ENCODE measurements at places on chromosomes 13 and 19. TPM values are rescaled to one million over a fixed set of nuclear protein-coding genes. Genes with fewer than 3 reads are reported as not detected.

The ZNF808 gene
- total RNA-seq: 9.4 TPM

DNA sequence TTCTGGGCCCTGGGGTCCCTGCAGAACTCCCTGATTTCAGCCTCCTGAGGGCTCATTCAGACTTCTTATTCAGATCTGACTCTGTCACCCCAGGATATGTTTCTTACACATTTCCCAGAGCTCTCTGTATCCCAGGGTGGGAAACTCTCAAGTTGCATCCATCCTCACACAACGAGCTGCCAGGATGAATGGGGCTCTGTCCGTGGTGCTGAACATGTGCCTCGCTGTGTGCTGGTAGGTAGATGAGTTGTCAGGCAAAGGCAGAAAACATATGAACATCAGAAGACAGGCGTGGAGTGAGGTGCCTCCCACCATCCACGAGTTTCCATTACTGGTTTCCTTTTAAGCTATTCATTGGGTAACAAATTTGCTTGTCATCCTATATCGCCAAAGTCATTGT, 11.4 kb upstream of the IGFL1 start:
- H3K27me3 ChIP-seq: no peaks in the 10 kb centered on the region
- H3K4me1 ChIP-seq: no peaks in the 10 kb centered on the region
- no peak for DNase-seq

DNA sequence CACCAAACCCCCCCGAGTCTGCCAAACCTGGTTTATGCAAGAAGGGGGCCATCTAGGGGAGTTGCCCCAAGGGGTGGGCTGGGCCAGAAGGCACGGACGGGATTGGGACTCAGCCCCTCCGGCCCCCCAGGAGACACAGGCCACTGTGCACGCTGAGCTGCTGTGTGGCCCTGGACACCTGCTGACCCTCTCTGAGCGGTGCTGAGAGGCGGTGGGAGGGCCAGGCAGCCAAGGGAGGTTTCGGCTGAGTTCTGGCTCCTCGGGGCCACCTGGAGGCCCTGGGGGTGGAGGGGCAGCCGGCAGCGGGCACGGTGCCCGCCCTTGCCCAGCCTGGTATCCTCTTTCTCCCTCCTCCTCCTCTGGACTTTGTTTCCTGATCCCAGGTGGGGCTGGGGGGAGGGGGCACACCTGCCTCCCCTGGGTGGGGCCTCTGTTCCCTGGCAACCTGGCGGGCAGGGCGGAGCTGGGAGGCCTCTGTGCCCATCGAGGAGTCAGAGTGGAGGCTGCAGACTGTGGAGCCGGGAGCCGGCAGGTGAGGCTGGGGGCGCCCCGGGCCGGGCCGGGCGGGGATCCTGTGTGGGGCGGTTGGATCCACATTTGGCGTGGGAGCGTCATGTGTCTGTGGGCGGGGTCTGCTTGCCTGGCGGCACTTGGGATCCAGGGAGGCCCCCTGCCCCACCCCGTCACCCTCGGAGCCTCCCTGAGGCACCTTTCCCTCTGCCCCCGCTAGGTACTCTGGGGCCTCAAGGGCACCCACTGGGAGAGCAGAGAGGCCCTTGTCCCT, at the start of gene MISP:
Gene MISP (plus strand): TSS at position 473 of the 784 bp plus-strand sequence. CDS start 5,835 bp downstream, outside the sequence.
- DNase-seq: no peak
- H3K4me3 ChIP-seq: no peak within 1 kb of the TSS
- no peaks in the 10 kb centered on the region for H3K4me1 ChIP-seq
- H3K27me3 ChIP-seq: no peaks in the 10 kb centered on the region

DNA sequence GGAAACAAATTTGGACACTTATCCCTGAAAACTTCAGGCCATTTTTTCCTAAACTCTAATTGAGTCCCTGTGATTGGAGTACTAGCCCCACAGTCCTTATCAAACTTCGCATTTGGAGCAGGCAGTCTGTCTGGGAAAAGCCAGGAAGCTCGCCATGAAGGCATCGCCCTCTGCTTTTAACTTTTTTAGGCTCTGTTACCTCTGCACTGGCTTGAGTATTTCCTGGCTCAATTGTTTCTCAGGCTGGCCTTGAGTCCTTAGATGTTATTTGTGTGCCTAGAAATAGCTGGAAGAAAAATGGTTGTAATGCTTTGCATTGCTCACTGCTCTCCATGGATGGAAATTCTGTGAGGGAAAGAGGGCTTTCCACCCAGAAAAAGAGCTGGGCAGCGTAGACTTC, 24.2 kb downstream of the ACTN4 start:
- H3K4me1 ChIP-seq: peaks cover 65% of the 10 kb centered on the region
- H3K4me3 ChIP-seq: no peak overlapping the region
- no peaks in the 10 kb centered on the region for H3K36me3 ChIP-seq
- DNase-seq: no peak
- H3K27ac ChIP-seq: peak overlapping the region; percentile 34
- H3K27me3 ChIP-seq: no peaks in the 10 kb centered on the region

- no peak for DNase-seq
- peaks cover 8% of the 10 kb centered on the region for H3K4me1 ChIP-seq
- H3K27ac ChIP-seq: no peak overlapping the region
- no peaks in the 10 kb centered on the region for H3K36me3 ChIP-seq
- H3K4me3 ChIP-seq: no peak overlapping the region
Observed at GRCh38 chr13:93965587-93965986, 513.9 kb downstream of the DCT start.

The AZU1 gene
- total RNA-seq: 20.2 TPM

The KRTDAP gene
- total RNA-seq: not detected

DNA sequence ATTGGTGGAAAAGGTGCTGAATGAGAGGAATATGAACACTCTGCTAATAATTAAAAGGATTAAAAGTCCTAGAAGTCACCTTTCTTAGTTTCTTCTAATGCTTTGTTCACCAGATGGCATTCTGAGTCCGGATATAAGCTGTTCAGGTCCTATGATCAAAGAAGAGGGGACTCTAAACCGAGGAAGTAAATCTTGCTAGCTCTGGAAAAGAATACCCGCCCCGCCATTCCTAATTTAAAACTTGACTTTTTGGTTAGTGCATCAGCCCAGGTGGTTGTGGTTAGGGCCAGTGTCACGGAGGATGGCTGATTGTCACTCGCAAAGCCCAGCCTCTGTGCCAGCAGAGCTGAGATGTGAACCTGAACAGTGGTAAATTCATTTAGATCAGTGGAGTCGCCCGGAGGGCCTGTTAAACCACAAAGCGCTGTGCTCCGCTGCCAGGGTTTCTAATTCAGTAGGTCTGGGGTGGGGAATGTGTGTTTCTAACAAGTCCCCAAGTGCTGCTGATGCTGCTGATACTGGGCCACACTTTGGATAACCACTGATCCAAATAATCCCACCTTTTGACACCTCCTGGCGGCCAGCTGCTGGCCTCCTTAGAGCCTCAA, 425.4 kb downstream of the DCT start:
- no peak overlapping the region for H3K27ac ChIP-seq
- H3K4me3 ChIP-seq: no peak overlapping the region

DNA sequence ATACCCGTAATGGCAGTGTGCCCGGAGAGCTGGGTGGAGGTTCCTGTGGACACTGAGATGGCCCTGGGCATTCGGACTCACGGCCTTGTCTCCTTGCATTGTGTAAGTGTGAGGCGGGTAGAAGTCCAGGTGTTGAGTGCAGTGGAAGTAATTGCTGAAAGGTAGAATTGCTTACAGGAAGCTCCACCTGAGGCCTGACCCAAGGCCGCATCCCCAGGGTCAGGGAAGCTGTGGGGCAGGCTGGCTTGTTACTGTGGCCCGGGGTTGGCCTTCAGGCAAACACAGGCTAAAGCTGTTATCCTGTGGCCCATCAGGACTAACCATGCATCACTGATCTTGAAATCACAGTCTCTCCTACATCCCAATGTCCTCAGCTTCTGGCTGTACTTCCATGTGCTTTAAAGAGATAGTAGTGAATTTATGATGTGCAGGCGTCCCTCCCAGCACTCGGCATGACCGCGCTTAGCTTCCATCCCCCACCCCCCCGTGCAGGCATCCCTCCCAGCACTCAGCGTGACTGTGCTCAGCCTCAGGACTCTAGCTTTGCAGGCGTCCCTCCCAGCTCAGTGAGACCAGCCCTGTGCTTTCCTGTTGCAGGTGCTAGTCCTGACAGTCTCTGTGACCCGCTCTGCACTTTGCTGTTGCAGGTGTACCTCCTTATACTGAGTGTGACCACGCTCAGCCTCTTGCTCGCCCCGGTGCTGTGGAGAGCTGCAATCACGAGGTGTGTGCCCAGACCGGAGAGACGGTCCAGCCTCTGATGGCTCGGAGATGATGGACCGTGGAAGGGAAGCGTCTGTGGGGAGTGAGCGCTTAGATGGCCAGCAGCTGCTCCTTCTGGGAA, 35.6 kb upstream of the TFDP1 start:
- peaks cover 4% of the 10 kb centered on the region for H3K36me3 ChIP-seq
- no peaks in the 10 kb centered on the region for H3K27me3 ChIP-seq
- peaks cover 4% of the 10 kb centered on the region for H3K4me1 ChIP-seq
- H3K27ac ChIP-seq: no peak overlapping the region

DNA sequence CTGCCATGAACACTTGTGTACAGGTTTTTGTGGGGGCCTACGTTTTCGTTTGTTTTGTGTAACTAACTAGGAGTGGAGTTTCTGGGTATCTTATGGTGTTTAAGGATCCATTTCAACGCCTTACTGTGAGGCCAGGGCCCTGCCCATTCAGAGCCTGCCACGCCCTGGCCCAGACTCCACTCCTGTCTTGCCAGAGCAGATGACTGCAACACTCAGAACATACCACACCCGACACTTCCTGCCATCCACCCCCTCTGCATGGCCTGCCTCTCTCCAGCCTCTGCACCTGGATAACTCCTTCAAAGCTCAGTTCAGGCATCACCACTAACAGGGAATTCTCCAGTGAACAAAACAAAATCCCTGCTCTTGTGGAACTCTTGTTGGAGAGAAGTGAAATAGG, 43.2 kb downstream of the RGCC start:
- H3K4me3 ChIP-seq: no peak overlapping the region
- no peaks in the 10 kb centered on the region for H3K4me1 ChIP-seq
- H3K27ac ChIP-seq: no peak overlapping the region
- H3K27me3 ChIP-seq: no peaks in the 10 kb centered on the region

The RFPL4A gene
- total RNA-seq: not detected

- H3K4me1 ChIP-seq: no peaks in the 10 kb centered on the region
- H3K27me3 ChIP-seq: no peaks in the 10 kb centered on the region
- H3K4me3 ChIP-seq: no peak overlapping the region
- no peak for DNase-seq
- no peak overlapping the region for H3K27ac ChIP-seq
Observed at GRCh38 chr19:48118131-48118517, 7.5 kb upstream of the PLA2G4C start.

- no peaks in the 10 kb centered on the region for H3K27me3 ChIP-seq
- H3K4me3 ChIP-seq: no peak overlapping the region
- no peaks in the 10 kb centered on the region for H3K36me3 ChIP-seq
- DNase-seq: no peak
- no peak overlapping the region for H3K27ac ChIP-seq
- peaks cover 8% of the 10 kb centered on the region for H3K4me1 ChIP-seq
Observed at GRCh38 chr13:48928757-48929430, 46.8 kb upstream of the FNDC3A start.

- DNase-seq: no peak
- H3K36me3 ChIP-seq: no peaks in the 10 kb centered on the region
- no peaks in the 10 kb centered on the region for H3K27me3 ChIP-seq
- H3K4me3 ChIP-seq: no peak overlapping the region
Observed at GRCh38 chr13:38703255-38703654, 16.4 kb downstream of the FREM2 start.

DNA sequence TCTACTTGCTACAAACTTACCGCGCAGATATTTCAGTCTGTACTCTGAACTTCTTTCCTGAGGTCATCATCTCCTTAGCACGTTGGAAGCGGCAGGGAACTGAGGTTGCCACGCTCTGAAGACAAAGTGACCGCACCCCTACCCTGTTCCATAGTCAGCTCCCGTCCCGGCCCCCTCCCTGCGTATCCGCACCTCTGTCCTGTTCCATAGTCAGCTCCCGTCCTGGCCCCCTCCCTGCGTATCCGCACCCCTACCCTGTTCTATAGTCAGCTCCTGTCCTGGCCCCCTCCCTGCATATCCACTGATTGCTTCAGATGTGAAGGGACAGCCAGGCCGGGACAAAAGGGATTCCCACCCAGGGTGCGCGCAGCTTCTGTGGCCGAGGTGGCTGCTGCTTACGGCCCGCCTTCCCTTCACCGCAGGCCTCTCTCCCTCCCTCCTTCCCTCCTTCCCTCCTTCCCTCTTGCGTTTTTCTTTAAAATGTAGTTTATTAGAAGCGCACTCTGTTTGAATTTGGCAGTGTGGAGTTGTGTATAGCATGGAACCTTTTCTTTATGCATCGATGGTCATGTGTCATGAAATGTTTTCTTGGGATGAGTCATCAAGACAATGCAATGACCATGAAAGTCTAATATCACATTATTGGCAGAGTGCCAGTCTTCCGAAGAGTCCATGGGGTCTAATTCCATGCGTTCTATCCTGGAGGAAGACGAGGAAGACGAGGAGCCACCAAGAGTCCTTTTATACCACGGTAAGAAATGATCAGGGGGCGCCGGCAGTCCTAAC, 21.9 kb upstream of the NDUFS7 start:
- no peak overlapping the region for H3K27ac ChIP-seq
- H3K36me3 ChIP-seq: peaks cover 9% of the 10 kb centered on the region
- no peak for DNase-seq
- no peaks in the 10 kb centered on the region for H3K27me3 ChIP-seq
- H3K4me3 ChIP-seq: no peak overlapping the region

All from liver (tissue), 10 donors.